ENCODE measurements at places on chromosomes 7 and 10.

- no peak for DNase-seq
These were observed 150.5 kb downstream of the PLXDC2 start for GRCh38 chr10:19966751-19967150.

- DNase-seq, result no peak
These were observed 206.2 kb downstream of the DIP2C start for GRCh38 chr10:483261-483660.

GRCh38 chr7:31044529-31044928 is 7.6 kb upstream of the ADCYAP1R1 start:
- no peak for DNase-seq

DNA sequence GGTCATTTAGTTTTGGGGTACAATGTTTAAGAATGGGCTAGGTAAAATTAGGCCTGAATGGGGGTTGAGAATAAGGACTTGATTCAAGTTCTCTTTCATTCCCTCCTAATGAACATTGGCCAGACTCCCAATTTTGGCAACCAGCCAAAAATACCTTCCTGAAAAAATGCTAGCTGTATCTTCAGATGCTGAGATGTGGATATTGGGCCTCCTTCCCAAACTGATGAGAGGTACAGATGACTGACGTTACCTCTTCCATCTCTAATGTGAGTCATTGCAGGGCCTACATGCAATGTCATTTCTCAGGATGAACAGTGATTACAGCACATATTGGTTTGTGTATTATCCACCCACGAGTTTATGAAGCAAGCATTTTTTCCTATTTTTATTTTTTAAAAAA is 151.6 kb downstream of the SND1 start:
- no peak for DNase-seq

- no peak for DNase-seq
These were observed 36.1 kb downstream of the CRHR2 start for GRCh38 chr7:30646154-30646553.

- DNase-seq, result no peak
These were observed 130.2 kb downstream of the LRRC4 start for GRCh38 chr7:127900732-127901685.

- no peak for DNase-seq
These were observed 10.5 kb upstream of the LAMB4 start for GRCh38 chr7:108140671-108141070.

DNA sequence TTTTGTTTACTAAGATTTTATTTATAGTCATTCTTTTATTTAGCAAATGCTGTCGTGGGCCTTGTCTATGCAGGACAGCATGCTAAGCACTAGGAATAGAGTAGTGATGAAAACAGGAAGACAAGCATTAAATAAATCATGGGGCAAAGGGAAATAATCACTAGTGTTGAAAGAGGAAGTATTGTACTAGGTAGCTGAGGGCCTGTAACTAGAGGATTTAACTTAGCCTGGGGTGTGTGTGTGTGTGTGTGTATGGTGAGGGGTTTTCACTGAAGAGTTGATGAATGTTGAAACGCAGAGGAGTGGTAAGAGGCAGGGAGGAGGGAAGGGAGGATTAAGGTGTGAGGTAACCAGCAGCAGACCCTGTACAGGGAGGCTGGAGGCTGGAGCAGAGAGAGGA is 446.4 kb downstream of the SDK1 start:
- DNase-seq, result no peak

DNA sequence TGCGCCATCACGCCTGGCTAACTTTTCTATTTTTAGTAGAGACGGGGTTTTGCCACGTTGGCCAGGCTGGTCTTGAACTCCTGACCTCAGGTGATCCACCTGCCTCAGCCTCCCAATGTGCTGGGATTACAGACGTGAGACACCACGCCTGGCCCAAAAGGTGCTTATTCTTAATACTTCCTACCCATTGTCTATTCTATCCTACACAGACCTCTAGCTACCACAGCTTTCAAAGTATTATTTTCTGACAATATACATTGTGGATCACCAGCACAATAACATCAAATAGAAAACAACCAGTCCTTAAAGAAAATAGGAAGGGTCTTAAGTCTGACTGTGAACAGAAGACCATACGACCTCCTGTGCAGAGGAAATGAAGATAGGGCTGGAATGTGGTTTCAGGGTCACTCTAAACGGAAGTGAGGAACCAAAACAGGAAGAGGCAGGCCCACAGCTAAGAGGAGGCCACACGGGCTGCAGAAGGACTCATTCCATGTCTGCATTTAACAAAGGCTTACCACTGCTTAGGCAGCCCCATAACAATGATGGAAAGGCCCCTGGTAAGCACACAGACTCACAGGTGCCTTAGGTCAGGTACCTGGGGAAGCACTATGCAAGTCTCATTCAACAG is 115.2 kb downstream of the ZFAND4 start:
- DNase-seq, result peak; percentile 26

- DNase-seq, result no peak
These were observed 43.6 kb downstream of the PLCE1 start for GRCh38 chr10:94037286-94037685.

DNA sequence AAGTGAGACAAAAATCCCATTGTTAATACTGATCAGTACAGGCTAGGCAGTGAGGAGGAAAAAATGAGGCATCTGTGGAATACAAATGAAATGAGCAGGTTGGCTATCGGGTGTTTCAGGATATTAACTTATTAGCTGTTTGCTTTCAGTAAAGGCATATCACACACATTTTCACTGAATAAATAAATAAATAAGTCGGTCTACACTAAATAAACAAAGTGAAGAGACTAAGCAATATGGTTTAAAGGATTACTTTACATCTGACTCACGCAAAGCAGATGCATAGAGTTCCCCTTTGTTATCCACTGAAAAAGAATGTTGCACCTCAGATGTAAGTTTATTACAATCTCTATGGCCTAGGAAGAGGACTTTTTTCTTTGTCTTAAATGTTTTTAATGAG is 6.3 kb upstream of the SEMA3A start:
- no peak for DNase-seq

- DNase-seq, result no peak
These were observed 51.2 kb downstream of the ARL4A start for GRCh38 chr7:12738665-12739064.

DNA sequence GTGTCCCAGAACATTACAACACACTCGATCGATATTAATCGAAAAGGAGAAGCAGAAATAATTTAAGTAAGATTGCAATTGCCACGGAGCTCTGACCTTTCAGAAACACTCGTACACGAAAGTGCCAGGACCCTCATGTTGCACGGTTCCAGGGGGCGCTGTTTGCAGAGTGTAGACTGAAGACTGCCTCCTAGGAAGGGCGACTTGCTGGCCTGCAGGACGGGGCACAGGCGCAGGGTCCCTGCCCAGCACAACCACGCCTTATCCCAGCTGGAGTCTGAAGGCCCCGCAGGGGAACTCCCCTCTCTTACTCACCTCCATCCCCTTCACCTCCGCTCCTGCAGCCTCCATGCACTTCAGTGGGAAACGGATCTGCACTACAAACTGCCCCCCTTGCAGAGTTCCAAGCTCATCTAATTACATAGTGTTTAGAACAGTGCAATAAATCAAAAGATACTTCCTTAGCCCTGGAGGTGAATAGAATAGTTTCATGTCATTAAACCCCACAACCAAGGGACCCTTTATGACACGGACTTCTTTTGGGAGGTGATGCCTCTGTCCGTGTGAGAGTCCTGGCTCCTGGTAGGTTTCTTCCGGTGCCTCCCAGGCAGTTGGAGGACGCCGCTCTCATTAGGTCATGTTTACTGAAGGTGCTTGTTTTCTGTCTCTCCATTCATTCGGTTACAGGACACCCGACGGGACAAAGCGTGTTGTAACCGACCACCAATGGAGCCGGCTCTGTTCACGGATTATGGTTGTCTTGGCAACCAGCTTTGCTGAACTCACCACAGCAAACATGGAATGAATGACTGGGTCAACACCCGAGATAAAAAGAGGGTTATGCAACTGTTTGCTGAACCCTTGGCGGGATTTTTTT is 262.2 kb downstream of the BAMBI start:
- no peak for DNase-seq

Data from CD4-positive, alpha-beta T cell treated with Interleukin-1 beta for 1 hour (primary cell).